ENCODE measurements at places on chromosomes 7 and 10.

DNA sequence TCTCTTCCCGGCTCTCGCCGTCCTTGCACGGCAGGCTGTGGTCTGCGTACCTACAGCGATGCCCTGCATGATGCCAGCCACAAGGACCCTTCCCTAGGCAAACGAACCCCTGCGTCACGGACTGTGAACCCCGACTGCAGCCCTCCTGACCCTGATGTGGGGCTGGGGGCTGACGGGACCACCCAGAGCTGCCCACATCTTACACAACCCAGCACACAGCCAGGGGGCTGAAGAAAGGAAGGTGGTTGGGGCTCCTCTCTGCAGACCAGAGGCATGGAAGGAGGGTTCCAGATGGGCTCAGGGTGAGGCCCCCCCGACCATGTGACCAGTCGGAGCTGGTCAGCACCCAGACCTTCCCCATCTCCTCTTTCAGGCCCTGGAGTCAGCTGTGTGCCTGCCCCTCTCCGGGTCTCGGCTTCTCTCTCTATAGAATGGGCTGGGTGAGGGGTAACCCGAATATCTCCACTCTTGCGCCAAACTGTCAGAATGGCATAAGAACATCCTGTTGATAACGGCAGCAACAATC is 41.4 kb downstream of the EBF3 start:
- DNase-seq = peak; percentile 39

DNA sequence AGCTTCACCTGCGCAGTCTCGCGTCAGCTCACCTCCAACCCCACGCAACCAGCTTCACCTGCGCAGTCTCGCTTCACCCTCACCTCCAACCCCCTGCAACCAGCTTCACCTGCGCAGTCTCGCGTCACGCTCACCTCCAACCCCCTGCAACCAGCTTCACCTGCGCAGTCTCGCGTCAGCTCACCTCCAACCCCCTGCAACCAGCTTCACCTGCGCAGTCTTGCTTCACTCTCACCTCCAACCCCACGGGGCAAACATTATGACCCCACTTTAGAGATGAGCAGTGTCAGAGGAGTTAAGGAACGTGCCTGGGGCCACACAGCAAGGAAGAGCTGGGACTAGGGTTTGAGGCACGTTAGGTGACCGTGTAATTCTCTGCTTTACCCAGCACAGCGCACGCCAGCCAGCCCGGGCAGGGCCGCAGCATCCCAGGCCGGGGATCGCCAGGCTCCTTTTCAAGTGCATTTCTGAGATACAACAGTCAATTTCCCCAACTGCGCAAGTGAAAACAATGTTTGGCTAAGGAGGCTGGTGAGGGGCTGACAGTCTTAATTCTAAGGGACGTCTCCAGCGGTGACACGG is 22.6 kb upstream of the PDGFA start:
- no peak for DNase-seq

DNA sequence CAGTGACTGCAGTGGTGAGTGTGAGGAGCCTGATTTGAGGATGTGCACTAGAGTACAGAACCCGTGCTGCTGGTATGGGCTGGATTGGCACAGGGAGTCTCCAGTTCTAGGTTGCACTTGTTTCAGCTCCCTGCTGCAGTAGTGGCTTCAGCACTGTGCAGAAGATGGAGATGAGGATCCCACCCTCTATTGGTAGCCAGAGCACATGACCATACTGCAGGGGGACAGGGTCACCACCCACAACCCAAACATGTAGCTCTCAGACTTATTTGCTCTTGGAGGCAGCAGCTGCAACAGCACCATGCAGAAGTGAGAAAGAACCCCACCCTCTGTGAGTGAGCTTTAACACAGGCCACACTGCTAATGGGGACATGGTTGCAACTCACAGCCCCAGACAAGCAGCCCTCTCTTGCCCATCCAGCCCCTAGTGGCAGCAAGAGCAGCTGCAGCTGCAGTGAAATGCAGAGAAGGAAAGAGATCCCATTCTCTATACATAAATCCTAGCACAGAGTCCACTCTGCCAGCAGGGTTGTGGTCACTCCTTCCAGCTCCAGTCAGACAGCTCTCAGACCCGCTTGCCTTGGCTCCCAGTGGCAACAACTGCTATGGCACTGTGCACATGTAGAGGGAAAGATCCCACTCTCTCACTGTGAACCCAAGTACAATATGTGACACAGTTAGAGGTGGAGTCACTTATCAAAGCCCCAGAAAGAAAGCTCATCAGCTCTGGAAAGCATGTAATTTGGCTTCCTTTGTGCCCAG is 51.4 kb upstream of the SCIN start:
- no peak for DNase-seq

DNA sequence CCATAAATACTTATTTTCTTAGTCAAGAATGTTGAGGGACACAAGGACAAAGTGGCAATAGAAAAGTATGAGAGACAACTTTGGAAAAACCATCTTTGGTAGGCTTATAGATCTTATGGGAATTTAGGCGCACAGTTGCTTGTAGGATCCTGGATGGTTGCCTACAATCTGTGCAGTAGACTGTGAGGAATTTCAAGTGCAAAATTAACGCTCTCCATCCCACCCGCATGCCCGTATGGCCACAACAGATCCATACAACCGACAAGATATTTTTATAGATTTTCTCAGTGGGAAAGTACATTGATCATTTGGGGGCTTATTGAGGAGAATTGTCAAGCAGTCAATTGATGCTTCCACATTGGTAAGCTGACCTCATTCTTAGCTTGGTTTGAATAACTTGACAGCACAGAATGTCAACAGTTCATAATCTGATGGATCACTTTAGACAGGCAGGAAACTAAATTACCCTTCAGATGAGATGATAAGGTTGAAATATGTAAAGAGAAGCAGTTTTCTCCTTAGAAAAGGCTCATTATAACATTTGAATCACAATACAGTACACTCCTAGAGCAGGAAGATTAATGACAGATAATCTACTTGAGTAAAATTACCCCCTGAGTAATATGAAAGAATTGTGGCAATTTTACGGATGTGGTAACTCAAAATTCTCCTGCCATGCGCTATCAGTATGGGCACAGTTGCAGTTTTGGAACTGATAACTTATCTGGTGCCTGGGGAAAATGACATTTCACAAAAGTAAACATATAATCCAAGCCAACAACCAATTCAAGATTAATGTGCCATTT is 479.7 kb downstream of the KIF20B start:
- no peak for DNase-seq

DNA sequence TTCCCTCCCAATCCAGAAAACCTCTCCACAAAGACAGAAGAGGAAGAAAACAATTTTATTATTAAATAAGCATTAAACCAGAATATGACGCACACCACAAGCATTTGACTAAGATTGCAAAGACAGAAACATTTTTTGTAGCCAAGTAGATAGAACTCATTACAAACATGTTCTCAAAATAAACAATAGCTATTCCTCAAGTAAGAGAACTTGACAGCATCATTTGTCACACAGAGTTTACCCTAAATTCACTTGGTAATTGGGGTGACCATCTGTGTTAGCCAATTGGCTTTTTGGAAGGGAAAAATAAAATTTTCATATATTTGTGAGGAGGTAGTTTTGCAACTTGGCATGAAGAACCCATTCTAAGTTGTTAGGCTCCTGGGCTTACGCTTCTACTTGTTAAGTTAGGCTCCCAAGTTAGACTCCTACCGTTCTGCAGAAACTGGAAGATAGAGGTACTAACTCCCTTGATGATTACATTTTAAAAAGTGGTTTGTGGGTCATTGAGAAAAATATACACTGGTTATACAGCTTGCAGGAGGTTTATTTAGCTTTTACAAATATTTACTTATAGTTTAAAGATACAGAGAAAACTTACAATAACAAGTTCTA is 618.6 kb upstream of the CNTNAP2 start:
- no peak for DNase-seq

DNA sequence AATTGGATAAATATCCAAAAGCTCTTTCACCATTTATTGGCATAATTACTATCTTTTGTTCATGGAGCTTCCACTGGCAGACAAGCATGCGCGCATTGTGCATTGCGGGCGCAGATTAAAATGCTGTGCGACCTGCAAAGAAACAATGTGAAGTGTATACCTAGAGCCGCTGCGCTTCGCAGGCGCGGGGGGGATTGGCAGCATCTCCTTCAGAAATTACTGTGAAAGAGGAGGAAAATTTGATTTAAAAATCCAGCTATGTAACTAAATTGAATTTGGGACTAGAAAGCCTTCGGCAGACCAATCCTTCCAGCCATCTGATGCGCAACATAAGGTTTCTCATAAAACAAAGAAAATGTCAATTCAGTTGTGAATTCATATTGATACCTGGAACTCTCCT is 10.3 kb upstream of the NPM3 start:
- DNase-seq = no peak

- DNase-seq = no peak
Measured at GRCh38 chr7:80334908-80335307, 177.0 kb downstream of the GNAT3 start.

DNA sequence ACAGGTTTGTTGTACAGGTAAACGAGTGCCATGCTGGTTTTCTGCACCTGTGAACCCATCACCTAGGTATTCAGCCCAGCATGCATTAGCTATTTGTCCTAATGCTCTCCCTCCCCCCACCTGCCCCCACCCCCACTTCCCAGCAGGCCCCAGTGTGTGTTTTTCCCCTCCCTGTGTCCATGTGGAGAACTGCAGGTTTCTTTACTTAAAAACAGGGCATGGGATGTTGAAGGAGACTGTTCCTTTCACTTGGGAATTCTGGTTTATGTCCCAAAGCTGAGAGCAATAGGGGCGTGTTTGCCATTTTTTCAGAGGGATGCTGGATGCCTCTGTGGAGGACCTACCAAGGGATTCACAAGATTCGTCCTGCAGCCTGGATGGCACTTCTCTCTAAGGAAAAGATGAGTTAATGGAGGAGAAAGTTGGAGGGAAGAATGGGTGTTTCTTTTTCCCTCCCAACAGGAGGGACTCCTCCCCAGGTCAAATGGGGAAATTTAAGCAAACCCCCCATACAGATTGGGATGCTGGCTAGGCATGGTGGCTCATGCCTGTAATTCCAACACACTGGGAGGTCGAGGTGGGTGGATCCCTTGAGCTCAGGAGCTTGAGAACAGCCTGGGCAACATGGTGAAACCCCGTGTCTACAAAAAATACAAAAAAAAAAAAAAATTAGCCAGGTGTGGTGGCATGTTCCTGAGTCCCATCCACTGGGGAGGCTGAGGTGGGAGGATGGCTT is 136.0 kb downstream of the GALNT17 start:
- DNase-seq = no peak

DNA sequence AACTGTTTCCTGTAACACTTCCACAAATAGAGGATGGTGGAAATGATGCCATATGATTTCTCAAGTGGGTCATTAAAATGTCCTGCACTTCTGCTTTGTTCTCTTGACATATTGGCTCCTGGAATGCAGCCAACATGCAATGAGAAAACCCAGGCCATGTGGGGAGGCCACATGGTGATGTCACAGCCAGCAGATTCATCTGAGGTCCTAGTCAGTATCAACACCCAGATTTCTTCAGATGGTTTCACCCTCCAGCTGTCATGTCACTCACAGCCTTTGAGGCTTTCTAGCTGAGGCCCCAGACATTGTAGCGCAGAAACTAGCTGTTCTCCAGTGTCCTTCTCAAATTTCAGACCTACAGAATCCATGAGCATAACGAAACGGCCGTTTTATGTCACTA is 102.3 kb upstream of the NUPR2 start:
- no peak for DNase-seq

DNA sequence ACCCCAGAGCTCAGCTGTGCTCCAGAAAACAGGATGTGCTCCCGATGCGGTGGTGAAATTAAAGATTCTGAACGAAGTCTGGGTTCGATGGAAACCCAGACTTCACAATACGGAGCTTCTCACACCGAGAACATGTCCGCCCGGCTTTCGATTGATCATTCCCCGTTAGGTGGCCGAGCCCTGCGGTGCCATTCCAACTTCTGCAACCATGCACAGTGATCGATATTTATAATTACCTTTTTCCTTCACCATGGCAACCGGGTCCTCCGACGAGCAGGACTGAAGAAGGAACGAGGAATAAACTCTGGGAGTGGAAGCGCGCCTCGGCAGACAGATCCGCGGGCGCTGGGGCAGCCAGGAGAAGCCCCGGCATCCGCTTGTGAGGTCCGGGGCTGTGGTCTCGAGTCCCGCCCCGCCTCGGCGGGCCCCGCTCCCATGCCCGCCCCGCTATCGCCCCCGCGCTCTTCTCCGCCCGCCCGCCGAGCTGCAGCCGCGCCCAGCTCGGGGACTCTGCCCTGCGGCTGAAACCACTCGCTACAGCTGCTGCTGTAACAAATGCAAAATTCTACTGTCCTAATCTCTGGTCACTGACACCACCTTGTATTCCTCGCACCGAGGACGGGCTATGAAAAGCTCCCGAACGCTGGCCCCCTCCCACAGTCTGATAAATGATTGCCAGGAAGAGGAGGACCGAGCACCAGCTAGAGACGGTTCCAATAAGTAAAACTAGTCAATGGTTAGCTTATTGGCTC is 26.2 kb downstream of the ABLIM1 start:
- DNase-seq = no peak

DNA sequence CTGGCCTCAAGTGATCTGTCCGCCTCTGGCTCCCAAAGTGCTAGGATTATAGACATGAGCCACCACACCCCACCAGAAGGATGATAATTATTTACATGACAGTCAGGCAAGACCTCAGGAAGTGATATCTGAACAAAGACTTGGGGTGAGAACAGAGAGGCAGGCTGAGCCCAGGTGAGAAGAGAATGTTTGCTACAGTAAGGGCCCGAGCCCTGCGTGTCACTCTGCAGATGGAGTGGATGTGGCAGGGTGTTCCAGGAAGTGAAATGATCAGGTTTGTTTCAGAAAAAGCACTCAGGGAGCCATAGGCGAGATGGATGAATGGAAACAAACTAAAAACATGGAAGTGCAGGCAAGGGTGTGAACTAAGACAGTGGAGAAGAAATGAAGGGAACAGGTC is 22.2 kb downstream of the SFMBT2 start:
- no peak for DNase-seq

- no peak for DNase-seq
Measured at GRCh38 chr10:29481906-29482440, 152.8 kb downstream of the SVIL start.

- DNase-seq = no peak
Measured at GRCh38 chr10:97069576-97070362, 116.0 kb downstream of the SLIT1 start.

GRCh38 chr7:154693661-154694060 is 309.3 kb downstream of the PAXIP1 start:
- no peak for DNase-seq
